ENCODE measurements at places on chromosomes 11 and 22. TPM values are rescaled to one million over a fixed set of nuclear protein-coding genes. Genes with fewer than 3 reads are reported as not detected.

Gene BRSK2
- total RNA-seq, result 0.16 TPM

Gene KCNQ1
- total RNA-seq, result not detected

Gene CHRM4
- 0.09 TPM for total RNA-seq

Gene GAL3ST1
- total RNA-seq, result not detected

Gene POU2AF1
- not detected for total RNA-seq

Gene TMEM86A
- 0.60 TPM for total RNA-seq
